Activated B cell treated with CpG ODN at 0.5 μM for 24 hours (primary cell): ENCODE measurements at places on chromosomes 6 and 20. TPM values are rescaled to one million over a fixed set of nuclear protein-coding genes. Genes with fewer than 3 reads are reported as not detected.

The TSPO2 gene
- not detected in 2 replicates for total RNA-seq

DNA sequence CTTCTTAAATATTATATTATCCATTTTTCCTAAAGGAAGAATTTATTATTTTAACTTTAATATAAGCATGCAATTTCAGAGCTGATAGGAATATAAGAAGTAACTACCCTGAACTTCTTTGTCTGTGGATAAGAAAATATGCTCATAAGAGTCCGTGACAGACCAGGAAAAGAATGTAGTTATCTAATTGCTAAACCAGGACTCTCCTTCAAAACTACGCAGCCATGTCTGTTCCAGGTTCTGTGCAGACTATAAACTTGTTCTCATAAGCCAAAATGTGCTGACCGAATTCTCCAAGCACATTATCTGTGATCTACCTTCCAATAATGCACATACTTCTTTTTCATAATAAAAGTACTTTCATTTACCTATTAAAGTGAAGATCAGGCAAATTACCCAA is 116.5 kb downstream of the TRDN start:
- DNase-seq: no peak
- no peaks in the 10 kb centered on the region for H3K36me3 ChIP-seq
- H3K4me3 ChIP-seq: no peak overlapping the region
- no peaks in the 10 kb centered on the region for H3K27me3 ChIP-seq
- no peak overlapping the region for H3K27ac ChIP-seq

The F13A1 gene
- 0.69 and 0.75 TPM in 2 replicates for total RNA-seq

- no peak overlapping the region for H3K4me3 ChIP-seq
- H3K36me3 ChIP-seq: no peaks in the 10 kb centered on the region
- H3K27me3 ChIP-seq: no peaks in the 10 kb centered on the region
- no peak for DNase-seq
- no peak overlapping the region for H3K27ac ChIP-seq
Measured at GRCh38 chr6:55433446-55434130, 106.3 kb downstream of the GFRAL start.

- peaks cover 11% of the 10 kb centered on the region for H3K27me3 ChIP-seq
- no peak overlapping the region for H3K4me3 ChIP-seq
- DNase-seq: no peak
Measured at GRCh38 chr20:21583486-21584168, 69.8 kb upstream of the NKX2-2 start.

- H3K4me1 ChIP-seq: no peaks in the 10 kb centered on the region
- H3K4me3 ChIP-seq: no peak overlapping the region
- H3K27me3 ChIP-seq: no peaks in the 10 kb centered on the region
- no peak for DNase-seq
- H3K27ac ChIP-seq: no peak overlapping the region
- no peaks in the 10 kb centered on the region for H3K36me3 ChIP-seq
Measured at GRCh38 chr6:37085198-37085597, 79.7 kb downstream of the FGD2 start.

The TRAM2 gene
- 9.1 and 9.9 TPM in 2 replicates for total RNA-seq

DNA sequence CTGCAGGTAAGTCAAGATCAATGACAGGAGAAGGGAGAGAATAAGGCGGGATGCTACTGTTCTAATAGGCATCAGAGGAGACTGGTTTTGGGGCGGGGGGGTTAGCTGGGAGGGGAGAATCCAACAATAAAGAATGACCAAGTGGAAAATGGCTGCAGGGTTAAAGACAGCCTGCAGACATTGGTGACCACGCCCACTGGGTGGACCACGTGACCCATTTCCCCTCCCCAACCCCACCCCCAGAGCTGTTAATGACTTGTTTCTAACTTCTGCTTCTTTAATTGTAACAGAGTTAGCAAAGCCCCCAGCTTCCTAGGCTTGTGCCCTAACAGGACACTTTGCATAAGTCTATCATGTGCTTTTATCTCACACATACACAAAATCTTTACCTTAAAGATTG is 344.5 kb downstream of the KIF16B start:
- no peak overlapping the region for H3K27ac ChIP-seq
- H3K27me3 ChIP-seq: peaks cover 2% of the 10 kb centered on the region
- no peak overlapping the region for H3K4me3 ChIP-seq
- no peaks in the 10 kb centered on the region for H3K4me1 ChIP-seq
- DNase-seq: no peak

DNA sequence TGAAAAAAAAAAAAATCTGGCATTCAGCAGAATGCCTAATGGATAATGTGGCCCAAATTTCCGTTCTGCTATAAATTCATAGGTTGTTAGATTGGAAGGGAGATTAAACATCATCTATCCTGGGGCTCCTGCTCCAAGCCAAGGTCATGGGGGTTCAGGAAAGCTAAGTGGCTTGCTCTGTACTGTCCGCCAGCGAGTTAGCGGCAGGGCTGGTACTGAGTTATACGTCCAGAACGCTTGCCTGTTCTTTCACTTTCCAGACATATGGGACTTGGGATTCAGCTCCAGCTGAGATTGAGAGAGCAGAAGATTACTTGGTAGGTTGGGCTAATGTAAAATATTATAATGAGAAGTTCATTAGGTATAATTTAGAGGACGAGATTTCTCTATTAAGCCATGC is 858 bp downstream of the RWDD1 start:
- peaks cover 43% of the 10 kb centered on the region for H3K36me3 ChIP-seq
- H3K4me3 ChIP-seq: peak overlapping the region; percentile 95
- no peak for DNase-seq
- no peaks in the 10 kb centered on the region for H3K27me3 ChIP-seq

GRCh38 chr6:36131511-36132245 is 1.4 kb downstream of the MAPK13 start:
- no peaks in the 10 kb centered on the region for H3K27me3 ChIP-seq
- H3K27ac ChIP-seq: peak overlapping the region; percentile 69
- peak overlapping the region; percentile 86 for H3K4me3 ChIP-seq
- no peak for DNase-seq
- peaks cover 30% of the 10 kb centered on the region for H3K36me3 ChIP-seq

The BEND3 gene
- total RNA-seq: 3.5 and 3.7 TPM in 2 replicates

DNA sequence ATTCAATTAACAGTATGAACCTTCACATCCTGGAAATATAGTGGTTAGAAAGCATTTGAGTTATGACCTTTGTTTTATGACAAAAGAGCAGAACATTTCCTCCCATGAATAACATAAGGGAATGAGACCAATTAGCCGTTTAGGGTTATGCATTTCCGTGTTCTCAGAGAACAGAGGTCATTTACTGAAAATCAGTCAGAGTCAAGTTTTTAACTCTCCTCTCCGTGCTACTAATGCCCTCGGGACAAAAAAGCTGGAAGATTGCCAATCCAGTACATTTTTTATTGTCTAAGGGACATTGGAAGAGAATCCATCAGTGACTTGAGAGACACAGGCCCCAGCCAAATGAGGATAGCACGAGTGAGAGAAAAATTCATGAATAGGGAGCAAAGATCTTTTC is 632.7 kb downstream of the RFPL4B start:
- H3K4me3 ChIP-seq: no peak overlapping the region
- no peaks in the 10 kb centered on the region for H3K4me1 ChIP-seq
- H3K36me3 ChIP-seq: no peaks in the 10 kb centered on the region
- no peak for DNase-seq
- no peaks in the 10 kb centered on the region for H3K27me3 ChIP-seq
- no peak overlapping the region for H3K27ac ChIP-seq

- H3K4me1 ChIP-seq: peaks cover 36% of the 10 kb centered on the region
- H3K27ac ChIP-seq: no peak overlapping the region
- H3K4me3 ChIP-seq: peak overlapping the region; percentile 26
- no peaks in the 10 kb centered on the region for H3K36me3 ChIP-seq
- H3K27me3 ChIP-seq: peaks cover 29% of the 10 kb centered on the region
Measured at GRCh38 chr6:150029749-150030148, 4.4 kb upstream of the RAET1L start.

- no peaks in the 10 kb centered on the region for H3K36me3 ChIP-seq
- peak overlapping the region; percentile 26 for H3K27ac ChIP-seq
- no peak overlapping the region for H3K4me3 ChIP-seq
- peaks cover 32% of the 10 kb centered on the region for H3K4me1 ChIP-seq
- no peak for DNase-seq
- H3K27me3 ChIP-seq: no peaks in the 10 kb centered on the region
Measured at GRCh38 chr20:32674362-32674789, 635 bp upstream of the C20orf203 start.

DNA sequence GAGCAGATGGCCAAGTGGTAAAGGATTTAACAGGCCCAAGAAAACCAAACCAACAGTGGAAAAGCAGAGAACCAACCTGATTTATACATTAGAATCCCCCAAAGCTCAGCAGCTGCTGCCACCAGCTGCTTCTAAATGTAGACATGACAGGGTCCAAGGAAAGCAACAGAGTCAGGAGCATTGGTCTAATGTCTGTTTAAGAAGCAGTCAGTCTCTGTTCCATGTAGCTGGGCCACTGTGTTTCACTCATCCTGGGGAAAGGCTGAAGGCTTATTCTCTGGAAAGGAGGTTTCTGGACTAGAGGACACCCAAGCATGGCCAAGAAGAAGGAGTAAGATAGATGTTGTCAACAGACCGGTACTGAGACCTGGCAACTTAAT is 75.4 kb downstream of the TMEM244 start:
- H3K4me1 ChIP-seq: no peaks in the 10 kb centered on the region
- H3K27me3 ChIP-seq: peaks cover 6% of the 10 kb centered on the region
- no peak overlapping the region for H3K27ac ChIP-seq
- DNase-seq: no peak
- H3K36me3 ChIP-seq: no peaks in the 10 kb centered on the region

The PDSS2 gene
- total RNA-seq: 14.6 and 19.3 TPM in 2 replicates

GRCh38 chr6:17470938-17471327 is 77.5 kb downstream of the CAP2 start:
- H3K4me3 ChIP-seq: no peak overlapping the region
- no peaks in the 10 kb centered on the region for H3K36me3 ChIP-seq
- DNase-seq: no peak
- H3K4me1 ChIP-seq: no peaks in the 10 kb centered on the region

- peaks cover 17% of the 10 kb centered on the region for H3K36me3 ChIP-seq
- H3K27me3 ChIP-seq: no peaks in the 10 kb centered on the region
- no peak overlapping the region for H3K27ac ChIP-seq
- no peak for DNase-seq
- no peaks in the 10 kb centered on the region for H3K4me1 ChIP-seq
- H3K4me3 ChIP-seq: no peak overlapping the region
Measured at GRCh38 chr6:43786664-43787329, 16.8 kb downstream of the VEGFA start.

- peaks cover 14% of the 10 kb centered on the region for H3K4me1 ChIP-seq
- no peaks in the 10 kb centered on the region for H3K27me3 ChIP-seq
- H3K36me3 ChIP-seq: no peaks in the 10 kb centered on the region
- no peak overlapping the region for H3K4me3 ChIP-seq
- DNase-seq: no peak
- H3K27ac ChIP-seq: peak overlapping the region; percentile 38
Measured at GRCh38 chr6:135128268-135128914, 52.7 kb upstream of the MYB start.

GRCh38 chr6:78749326-78749725 is 118.0 kb upstream of the IRAK1BP1 start:
- H3K4me3 ChIP-seq: no peak overlapping the region
- DNase-seq: no peak
- H3K4me1 ChIP-seq: no peaks in the 10 kb centered on the region
- no peak overlapping the region for H3K27ac ChIP-seq
- no peaks in the 10 kb centered on the region for H3K27me3 ChIP-seq

DNA sequence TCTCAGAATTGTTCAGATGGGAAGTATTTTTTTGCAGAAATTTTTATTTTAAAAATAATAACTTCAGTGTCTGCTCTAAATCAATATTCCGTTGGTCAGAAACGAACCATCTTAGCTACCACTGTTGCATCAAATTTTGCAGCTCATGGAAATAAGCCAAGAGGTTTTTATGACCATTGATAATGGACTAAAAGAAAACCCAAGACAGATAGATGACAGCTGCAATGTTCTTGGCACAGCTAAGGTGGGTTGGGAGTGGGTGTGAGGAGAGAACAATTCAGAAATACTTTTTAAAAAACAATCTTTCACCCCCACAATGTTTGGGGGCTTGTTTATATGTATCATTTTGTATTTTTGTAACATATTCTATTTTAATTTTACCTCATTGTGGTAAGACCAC is 121.1 kb downstream of the PDE7B start:
- H3K4me1 ChIP-seq: no peaks in the 10 kb centered on the region
- H3K27ac ChIP-seq: no peak overlapping the region
- no peaks in the 10 kb centered on the region for H3K27me3 ChIP-seq
- H3K4me3 ChIP-seq: no peak overlapping the region
- no peak for DNase-seq
- H3K36me3 ChIP-seq: no peaks in the 10 kb centered on the region

The OR2B6 gene
- not detected in 2 replicates for total RNA-seq

GRCh38 chr6:95923518-95923917 is 92.3 kb upstream of the FUT9 start:
- no peaks in the 10 kb centered on the region for H3K36me3 ChIP-seq
- no peak overlapping the region for H3K27ac ChIP-seq
- H3K27me3 ChIP-seq: no peaks in the 10 kb centered on the region
- DNase-seq: no peak
- no peak overlapping the region for H3K4me3 ChIP-seq
- no peaks in the 10 kb centered on the region for H3K4me1 ChIP-seq

GRCh38 chr20:4081421-4081820 is 66.1 kb upstream of the RNF24 start:
- peak overlapping the region; percentile 81 for H3K27ac ChIP-seq
- peaks cover 4% of the 10 kb centered on the region for H3K36me3 ChIP-seq
- peaks cover 34% of the 10 kb centered on the region for H3K4me1 ChIP-seq
- H3K27me3 ChIP-seq: peaks cover 6% of the 10 kb centered on the region
- no peak overlapping the region for H3K4me3 ChIP-seq
- no peak for DNase-seq
